ENCODE measurements at places on chromosomes 11 and 22.

- DNase-seq, result no peak
Observed at GRCh38 chr11:9170450-9170849, 79.1 kb upstream of the SCUBE2 start.

DNA sequence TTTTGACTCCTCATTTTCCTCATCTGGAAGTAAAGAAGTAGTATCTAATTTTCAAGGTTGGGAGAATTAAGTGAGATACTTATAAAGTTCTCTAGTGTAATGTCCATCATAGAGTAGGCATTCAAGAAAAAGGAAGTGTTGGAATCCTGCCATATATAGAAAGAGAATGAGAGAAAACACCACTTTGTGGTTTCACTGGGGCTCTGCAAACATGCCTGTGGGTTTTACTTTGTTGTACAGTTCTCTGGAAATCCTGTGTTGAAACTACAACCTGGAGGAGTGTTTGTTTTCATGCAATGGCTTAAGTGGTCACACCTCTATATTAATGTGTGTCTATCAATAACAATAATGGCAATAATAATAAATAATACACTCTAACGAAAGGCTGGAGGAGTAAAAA lies 741.7 kb downstream of the NELL1 start:
- DNase-seq, result no peak

DNA sequence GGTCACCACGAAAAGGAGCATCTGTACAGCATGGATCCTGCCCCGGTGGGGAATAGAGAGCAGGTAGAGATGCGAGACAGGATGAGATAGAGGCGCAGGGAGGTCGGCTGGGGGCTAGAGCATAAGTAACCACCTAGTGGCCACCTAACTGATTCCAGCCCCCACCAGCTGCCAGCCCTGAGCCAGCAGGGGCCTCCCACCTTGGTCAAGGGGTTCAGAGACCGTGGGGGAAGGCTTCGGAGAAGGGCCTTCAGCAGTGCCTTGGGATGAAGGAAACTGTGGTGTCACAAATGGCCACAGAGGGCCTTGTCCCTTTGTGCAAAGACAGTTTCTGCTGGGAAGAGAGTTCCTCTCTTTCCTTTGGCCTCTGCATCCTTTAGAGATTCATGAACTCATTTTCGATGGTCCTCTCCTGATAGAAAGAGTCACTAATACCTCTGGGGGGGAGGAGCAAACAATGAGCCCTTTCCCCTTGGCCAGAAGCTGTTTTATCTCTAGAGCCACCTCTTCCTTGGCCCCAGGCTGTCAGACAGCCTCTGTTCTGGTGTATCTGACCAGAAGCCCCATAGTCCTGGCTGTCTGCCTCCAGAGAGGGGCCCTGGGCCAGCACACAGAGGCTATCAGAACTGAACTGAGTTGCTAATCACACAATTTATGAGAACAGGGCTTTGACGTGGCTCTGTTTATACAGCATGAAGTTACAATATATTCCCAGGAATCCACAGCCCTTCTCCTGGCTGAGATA lies 146.0 kb downstream of the PARVA start:
- no peak for DNase-seq

- no peak for DNase-seq
Observed at GRCh38 chr11:56010716-56011115, 16.3 kb upstream of the OR5F1 start.

DNA sequence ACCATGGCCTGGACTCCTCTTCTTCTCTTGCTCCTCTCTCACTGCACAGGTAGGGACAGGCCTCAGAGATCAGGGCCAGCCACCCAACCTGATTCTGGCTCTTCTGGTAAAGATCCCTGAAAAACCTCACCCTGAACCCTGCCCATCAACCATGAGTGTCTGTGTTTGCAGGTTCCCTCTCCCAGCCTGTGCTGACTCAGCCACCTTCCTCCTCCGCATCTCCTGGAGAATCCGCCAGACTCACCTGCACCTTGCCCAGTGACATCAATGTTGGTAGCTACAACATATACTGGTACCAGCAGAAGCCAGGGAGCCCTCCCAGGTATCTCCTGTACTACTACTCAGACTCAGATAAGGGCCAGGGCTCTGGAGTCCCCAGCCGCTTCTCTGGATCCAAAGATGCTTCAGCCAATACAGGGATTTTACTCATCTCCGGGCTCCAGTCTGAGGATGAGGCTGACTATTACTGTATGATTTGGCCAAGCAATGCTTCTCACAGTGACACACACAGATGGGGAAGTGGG lies 80.9 kb downstream of the ZNF280B start:
- no peak for DNase-seq

DNA sequence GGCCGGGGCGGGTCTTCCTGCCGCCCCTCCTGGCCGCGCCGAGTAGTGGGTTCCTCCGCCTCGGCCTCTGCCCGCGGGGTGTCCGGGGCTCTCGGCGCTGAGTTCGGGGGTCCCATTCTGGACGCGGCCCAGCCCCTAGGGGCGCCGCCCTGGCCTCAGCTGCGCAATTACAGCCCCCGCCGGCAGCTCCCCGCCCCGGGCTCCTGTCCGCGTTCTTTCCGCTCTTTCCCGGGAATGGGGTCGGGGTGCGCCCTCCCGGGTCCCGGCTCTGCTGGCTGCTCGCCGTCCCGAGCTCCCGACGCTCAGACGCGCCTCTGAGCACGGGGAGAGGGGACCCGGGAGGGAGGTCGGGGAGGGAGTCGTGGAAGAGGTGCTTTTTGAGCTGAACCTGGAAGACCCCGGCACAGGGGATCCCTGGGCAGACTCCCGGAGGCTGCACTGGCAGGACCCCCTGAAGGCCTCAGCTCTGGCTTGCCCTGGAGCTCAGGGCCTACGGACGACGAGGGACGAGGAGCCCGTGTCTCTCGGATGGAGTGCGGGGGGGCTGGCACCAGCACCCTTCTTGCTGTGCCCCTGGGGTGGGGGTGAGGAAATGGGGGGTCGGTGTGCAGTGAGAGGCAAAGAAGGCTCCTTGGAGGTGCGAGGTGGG lies 558 bp downstream of the TSPAN4 start:
- DNase-seq, result no peak

All from activated CD8-positive, alpha-beta T cell treated with anti-CD3 and anti-CD28 coated beads, Interleukin-2, amount 10 ng/mL, durations not matched to agents 7 days and 5 days (primary cell).